Fibroblast of upper back skin (primary cell): ENCODE measurements at places on chromosomes 5 and 9.

DNA sequence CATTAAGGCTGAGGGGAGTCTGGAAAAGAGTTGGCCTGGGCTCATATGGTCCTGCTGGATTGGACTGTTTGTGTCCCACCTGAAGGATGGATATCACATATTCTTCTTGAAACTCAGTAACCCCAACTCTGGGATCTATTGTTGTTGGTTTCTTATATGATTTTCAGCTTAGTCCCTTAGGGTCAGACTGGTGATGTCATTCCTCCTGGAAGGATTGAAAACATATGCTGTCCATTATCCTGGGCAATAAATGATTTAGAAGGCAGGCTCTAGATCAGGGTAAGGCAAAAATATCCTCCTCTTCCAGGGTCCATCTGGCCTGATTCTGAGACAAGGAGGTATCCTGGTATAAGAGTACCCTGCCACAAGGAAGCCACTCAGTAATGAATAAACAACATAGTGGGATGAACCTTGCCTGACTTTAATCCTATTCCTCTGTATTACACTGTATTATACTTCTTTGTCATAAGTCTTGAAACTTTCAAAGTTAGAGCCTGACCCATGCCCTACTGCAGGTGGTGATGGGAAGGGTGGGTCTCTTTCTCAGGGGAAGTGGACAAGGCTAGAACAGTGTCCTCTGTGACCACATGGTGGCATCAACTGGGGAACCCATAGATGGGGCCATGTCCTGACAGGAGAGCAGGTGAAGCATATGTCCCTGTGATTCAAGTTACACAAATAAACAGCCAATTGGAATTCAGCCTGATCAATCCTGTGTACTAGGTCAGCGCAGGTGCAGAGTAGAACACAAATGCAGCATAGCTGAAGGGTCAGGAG lies 454.4 kb upstream of the TRPC7 start:
- peak; percentile 48 for DNase-seq

GRCh38 chr9:14156046-14156445 lies 157.9 kb downstream of the NFIB start:
- no peak for DNase-seq

- DNase-seq, result peak; percentile 33
Observed at GRCh38 chr5:8908055-8908683, 637.7 kb downstream of the SEMA5A start.

DNA sequence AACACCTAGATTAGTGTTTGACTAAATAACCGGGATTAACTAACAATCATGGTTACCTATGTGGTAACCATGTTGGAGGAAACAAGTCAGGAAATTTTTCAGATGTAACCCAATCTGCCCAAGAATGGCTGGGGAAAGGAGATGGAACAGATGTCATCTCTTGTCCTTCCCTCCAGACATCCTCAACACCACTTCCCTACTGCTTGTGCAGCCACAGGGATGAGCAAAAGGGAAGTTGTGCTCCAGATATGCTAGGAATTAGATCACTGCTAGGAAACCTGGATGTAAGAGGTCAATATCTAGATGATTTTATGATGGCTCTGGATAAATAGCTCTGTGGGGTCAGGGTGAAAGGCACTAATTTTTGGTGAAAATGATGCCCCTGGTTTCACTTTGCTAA lies 61.3 kb upstream of the ELL2 start:
- no peak for DNase-seq

DNA sequence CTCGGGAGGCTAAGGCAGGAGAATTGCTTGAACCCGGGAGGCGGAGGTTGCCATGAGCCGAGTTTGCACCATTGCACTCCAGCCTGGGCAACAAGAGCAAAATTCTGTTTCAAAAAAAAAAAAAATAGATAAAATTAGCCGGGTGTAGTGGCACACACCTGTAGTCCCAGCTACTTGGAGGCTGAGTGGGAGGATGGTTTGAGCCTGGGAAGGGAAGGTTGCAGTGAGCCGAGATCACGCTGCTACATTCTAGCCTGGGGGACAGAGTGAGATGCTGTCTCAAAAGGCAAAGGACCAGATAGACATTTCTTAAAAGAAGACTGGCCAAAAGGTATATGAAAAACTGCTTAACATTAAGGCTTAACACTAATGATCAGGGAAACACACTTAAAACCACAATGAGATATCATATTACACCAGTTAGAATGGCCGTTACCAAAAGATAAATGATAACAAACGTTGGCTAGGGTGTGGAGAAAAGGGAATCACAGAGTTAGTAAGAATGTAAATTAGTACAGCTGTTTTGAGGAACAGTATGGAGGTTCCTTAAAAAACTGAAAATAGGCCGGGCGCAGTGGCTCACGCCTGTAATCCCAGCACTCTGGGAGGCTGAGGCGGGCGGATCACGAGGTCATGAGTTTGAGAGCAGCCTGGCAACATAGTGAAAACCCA lies 10.1 kb upstream of the MARVELD2 start:
- no peak for DNase-seq

DNA sequence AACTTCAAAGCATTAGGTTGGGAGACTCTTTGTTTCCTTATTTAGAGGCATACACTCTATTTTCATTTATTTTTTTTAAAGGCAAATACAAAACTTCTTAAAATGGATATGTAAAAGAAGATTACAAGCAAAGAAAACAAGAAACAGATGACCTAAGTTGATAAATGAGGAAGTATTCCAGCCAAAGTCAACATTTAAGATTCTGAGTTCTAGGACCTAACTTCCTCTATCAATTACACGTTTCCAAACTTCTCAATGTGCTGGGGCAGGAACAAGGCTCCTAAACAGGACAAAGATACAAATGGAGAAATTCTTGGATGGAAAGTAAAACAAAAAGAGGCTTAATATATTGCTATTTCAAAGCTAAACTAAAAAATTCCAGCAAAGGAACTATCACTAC lies 89.5 kb downstream of the TLE1 start:
- no peak for DNase-seq

GRCh38 chr5:82259172-82259800 lies 18.9 kb downstream of the RPS23 start:
- peak; percentile 23 for DNase-seq

DNA sequence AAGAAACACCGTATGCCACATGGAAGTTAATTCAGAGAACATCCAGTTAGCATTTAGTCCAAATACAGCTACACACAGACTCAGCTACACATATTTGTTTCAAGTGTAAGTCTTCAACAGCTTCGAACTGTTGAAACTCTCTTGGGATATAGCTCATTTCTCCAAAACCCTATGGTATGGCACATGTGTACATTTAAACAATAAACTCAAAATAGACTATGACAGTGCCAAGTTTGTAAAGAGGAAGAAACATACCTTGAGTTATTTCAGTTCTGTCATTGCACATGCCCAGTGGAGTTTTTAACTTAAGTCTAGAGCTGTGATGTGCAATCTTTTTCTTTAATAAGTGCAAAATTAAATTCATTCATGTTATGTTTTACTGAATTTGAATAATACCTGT lies 155.1 kb upstream of the RAI14 start:
- DNase-seq, result no peak
